Stimulated activated CD4-positive, alpha-beta T cell treated with anti-CD3 and anti-CD28 coated beads, Interleukin-4, amount 100 ng/mL, for 48 hours (primary cell): ENCODE measurements at places on chromosomes 5 and 9.

- DNase-seq: no peak
Measured at GRCh38 chr5:143435210-143435657, 31.7 kb upstream of the NR3C1 start.

- DNase-seq: no peak
Measured at GRCh38 chr5:147472664-147473475, 37.0 kb downstream of the DPYSL3 start.

DNA sequence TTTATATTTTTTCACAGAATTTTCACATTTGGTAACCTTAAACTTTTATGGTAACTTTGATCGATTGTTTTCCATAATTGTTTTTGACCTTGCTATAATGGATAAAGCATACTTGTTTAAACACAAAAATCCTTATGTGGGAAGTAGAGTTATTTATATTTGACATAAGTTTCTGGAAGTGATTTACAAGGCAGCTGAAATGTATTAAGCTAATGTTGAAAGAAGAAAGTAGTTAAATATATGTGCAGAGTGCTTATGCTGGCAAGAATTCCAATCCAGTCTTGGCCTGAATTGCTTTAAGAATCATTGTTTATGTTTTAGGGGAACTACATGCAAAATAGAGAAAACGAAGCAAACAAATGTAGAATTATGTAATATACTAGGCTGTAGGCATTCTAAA lies 763.6 kb downstream of the TAF11L14 start:
- no peak for DNase-seq

DNA sequence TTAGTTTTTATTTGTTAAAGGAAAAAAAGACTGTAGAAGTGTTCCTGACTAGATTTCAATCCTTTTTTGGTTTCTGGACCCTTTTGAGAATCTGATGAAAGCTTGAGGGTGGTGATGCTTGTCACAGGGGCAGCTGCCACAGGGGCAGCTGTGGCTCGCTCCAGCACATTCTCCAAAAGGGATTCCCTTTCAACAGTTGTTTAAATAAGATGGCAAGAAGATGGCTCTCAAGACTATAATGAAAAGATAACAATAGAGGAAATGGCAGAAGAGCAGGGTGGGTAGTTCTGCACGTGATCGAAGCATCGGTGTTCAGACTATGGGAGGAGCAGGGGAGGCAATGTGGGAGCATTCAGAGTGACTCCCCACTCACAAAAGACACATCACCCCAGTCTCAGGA lies 46.5 kb upstream of the TNFAIP8 start:
- no peak for DNase-seq

DNA sequence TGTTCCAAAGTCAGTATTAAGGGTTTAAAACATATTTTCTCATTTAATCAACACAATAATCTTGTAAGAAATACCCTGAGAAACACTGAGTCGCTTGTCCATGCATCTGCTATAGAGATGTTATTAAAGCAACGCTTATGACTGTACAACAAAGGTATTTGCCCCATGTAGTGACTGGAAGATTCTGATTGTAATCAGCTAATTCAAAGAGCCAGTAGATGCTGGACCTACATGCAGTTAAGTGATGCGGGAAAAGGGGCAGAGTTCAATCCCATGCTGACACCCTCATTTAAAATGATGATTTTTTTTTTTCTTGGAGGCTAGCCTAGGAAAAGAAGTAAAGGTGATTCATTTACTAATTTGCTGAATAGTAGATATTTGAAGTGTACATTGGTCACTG lies 149.3 kb upstream of the MTAP start:
- no peak for DNase-seq

DNA sequence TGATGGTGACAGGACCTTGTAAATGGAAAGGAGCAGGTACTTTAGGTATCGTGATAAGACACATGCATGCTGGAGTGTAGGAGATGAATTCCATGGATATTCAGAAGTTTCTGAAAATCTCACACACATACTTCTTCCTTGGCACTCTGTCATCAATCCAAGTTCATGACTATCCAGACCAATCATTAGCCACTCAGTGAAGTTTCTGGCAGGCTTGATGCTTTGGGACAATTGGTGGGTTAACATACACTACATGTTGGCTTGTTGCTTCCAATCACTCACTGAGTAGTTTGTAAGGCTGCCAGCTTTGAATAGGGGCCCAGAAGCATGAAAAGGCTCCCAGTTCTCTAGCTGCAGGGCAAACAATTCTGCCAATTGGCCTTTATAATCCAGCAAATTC lies 147.6 kb downstream of the CEMIP2 start:
- DNase-seq: no peak

DNA sequence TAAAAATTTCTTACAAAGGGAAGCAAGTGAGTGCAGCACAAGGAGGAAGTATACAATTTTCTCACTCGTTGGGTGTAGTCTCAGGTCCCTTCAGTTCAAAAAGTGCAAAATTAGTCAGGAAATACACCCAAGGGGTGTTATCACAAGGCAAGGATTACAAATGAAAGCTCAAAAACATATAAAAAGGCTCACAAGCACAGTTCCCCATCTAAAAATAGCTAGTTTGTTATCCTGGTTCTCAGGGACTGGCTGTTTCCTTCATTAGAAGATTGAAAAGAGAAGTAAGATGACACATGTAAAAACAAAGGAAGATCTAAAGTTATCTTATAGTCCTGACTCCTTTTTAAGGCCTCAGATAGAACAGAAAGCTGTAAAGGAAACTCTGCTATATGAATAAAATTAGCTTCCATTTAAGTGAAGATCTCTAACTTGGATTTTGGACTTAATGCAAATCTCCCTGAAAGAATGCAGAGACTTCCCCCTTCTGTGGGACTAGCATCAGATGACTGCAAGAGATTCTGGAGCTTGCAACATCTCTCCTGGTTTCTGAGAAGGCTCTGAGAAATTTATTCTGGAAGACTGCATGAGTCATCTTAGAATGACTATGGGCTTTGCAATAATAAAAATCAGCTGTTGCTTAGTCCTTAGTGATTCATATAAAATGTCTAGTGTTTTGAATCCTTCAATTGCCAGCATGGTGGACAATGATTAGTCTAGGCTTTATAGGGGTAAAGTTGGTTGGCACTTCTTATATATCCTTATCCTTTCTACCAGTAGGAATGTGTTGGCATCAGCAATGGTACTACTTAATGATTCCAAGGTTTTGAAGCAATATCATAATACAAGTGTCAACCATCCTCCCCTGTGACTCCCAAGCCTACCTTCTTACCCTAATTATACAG lies 25.4 kb downstream of the DAB2 start:
- no peak for DNase-seq

DNA sequence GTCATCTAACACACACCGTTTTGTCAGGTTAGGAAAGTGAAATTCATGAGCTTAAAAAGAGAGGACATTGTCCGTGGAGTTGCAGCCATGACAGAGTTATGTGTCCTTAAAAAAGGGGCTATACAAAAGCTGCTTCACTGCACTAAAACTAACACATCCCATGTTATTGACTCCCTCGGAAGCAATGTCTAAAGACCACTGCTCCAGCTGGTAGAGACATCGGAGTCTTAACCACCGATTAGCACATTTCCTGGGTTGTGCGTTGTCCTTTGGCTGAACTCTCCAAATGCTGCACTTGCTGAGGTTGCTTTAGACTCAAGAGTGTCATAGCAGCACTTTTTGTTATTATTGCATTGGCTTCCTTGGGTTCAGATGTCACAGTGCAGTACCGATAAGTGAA lies 128.3 kb upstream of the C9orf72 start:
- DNase-seq: no peak

GRCh38 chr9:14888272-14888671 lies 22.0 kb downstream of the FREM1 start:
- DNase-seq: no peak

- no peak for DNase-seq
Measured at GRCh38 chr5:74356009-74356695, 284.4 kb downstream of the ENC1 start.

DNA sequence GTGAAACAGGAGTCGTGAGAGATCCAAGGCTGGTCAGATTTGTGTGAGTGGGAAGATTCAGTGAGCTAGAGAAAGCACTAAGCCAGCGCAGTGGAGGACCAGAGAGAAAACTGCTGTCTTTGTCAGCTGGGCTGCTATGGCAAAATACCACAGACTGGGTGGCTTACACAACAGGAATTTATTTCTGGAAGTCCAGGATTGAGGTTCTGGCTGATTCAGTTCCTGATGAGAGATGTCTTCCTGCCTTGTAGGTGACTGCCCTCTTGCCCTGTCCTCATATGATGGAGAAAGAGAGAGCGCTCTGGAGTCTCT lies 24.2 kb upstream of the ANKRD33B start:
- DNase-seq: no peak

DNA sequence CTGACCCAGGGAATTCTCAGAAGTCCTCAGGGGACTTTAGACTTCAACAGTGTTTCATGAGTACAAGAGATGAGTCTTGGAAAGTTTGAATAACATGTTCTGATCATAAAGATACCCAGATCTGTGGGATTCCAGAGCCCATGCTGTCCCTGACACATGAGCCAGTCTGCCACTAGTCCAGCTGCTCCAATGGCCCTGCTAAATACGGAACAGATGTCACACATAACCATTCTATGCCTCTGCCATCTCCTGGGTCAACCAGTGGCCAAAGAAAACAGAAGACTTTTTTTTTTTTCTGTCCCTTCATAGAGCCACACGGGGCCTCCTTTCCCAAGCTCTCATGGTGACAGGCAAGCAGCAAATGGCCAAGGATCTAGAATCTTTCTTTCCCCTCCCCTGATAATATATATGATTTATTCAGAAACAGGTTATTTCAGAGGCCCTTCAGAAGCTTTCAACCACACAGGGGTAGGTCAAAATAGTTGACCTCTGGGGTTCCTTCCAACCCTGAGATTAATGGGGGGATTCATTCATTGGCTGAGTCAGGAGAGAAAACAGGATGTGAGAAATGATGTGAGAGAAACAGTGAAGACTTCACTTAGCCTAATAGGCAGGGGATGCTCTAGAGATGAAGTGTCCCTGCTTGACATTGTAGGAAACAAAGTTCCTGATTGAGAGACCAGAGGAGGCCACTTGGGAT lies 367.7 kb downstream of the CDK5RAP2 start:
- DNase-seq: no peak

- no peak for DNase-seq
Measured at GRCh38 chr9:111610149-111610548, 10.7 kb upstream of the PTGR1 start.

GRCh38 chr9:132114102-132114707 lies 34.5 kb upstream of the MED27 start:
- peak; percentile 28 for DNase-seq

DNA sequence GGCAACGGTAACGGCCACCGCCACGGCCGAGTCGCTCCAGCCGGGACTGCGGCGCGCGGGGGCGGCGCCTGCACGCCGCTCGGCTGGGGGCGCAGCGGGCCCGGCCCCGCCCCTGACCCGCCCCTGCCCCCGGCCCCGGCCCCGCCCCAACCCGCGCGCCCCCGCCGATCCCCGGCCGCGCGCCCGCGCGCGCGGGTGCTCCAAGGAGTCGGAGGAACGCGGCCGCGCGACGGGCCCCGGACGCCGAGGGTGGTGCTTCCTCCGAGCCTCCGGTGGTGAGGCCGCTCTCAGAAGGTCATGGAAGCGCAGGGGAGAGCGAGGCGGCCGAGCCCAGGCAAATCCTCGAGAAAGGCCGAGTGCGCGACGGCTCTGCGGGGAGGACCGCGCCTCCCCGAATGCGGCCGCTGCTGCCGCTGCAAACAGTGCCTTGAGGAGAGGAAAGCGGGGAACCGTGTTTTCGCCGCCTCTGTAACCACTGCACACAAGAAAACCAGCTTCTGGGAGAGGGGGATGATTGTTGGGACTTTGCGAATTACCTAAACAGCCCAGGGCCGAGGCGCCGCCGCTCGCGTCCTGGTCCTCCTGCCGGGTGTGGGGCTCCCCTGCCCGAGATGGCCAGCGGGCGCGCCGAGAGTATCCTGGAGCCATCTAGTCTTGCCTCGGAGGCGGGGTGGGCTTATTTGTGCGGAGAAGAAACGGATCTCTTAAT lies at the start of gene LIFR:
TSS of gene LIFR (minus strand) at position 48 of the 709 bp plus-strand sequence. CDS start 25,999 bp downstream, outside the sequence.
- DNase-seq: peak; percentile 30

GRCh38 chr9:97415146-97415545 lies 3.2 kb downstream of the TDRD7 start:
- no peak for DNase-seq

GRCh38 chr9:110007477-110008270 lies 200.3 kb downstream of the C9orf152 start:
- no peak for DNase-seq

- no peak for DNase-seq
Measured at GRCh38 chr9:108634204-108634603, 221.6 kb downstream of the ACTL7B start.

GRCh38 chr9:32728181-32728580 lies 55.2 kb upstream of the TMEM215 start:
- no peak for DNase-seq

DNA sequence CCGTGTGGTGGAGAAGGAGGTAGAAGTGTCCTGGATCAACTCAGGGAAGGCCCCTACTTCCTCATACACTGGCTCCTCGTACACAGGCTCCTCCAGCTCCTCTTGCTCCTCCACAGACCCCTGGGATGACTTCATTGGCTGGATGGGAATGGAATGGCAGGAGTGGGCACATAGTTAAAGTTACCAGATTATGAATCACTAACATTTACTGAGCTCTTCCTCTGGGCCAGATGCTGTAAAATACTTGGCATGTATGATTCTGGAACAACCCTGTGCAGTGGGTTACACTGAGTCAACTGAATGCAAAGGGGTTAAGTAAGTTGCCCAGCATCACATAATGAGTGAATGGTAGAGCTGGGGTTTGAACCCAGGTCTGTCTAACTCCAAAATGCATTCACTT lies 3.1 kb upstream of the FCHSD1 start:
- DNase-seq: no peak

- no peak for DNase-seq
Measured at GRCh38 chr5:77696120-77696519, 57.6 kb upstream of the OTP start.

GRCh38 chr5:38612851-38613250 lies 56.4 kb upstream of the LIFR start:
- no peak for DNase-seq

DNA sequence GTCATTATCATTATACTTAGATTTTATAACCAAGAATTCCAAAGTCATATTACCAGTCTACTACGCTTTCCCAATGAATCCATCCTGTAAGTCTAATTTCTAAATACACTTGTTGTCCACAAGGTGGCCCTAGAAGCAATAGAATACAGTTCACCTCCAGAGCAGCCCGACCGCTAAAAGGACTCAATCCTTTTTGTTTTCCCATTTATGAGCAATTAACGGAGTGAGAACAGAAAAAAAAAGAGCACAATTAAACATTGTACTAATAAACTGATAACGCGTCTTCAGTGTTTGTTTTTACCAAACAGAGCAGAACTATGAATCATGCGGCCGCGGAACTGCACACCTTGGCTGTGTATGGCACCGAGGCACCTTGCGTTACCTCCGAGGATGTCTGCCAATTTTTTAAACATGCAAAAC lies 160.7 kb upstream of the DAPK1 start:
- DNase-seq: no peak

- no peak for DNase-seq
Measured at GRCh38 chr9:83574482-83574881, 36.3 kb upstream of the FRMD3 start.

- DNase-seq: no peak
Measured at GRCh38 chr5:99544356-99544755, 615.5 kb upstream of the CHD1 start.
